ENCODE measurements at places on chromosomes 6 and 20. TPM values are rescaled to one million over a fixed set of nuclear protein-coding genes. Genes with fewer than 3 reads are reported as not detected.

DNA sequence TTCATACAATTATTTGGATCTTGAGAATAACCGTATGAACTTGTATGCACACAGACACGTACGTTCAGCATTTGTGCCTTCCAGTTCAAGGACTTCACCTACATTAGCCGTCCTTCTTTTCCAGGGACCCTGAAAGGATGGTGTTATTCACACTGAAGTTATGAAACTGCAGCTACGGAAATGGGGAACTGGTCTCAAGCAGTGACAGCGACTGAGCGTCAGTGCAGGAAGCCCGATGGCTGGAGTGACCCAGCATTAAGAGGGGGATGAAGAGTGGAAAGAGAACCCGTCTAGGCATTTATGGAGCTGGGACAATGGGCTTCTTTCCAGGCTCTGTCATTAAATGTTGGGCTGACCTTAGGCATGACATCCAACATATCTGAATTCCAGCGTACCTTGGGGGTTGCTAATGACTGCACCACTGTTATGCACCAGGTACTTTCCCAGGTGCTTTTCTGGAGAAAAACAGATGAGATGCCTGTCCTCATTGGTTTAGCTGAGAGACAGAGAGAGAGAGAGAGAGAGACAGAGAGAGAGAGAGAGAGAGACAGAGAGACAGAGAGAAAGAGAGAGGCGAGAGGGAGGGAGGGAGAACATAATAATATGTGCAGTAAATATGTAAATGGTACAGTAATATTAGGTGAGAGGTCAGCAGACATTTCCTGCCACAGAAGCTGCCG lies 204.7 kb upstream of the EXOC2 start:
- no peak overlapping the region for H3K4me3 ChIP-seq
- no peak overlapping the region for H3K27ac ChIP-seq
- H3K36me3 ChIP-seq: no peaks in the 10 kb centered on the region
- DNase-seq: no peak
- H3K4me1 ChIP-seq: no peaks in the 10 kb centered on the region
- peaks cover 2% of the 10 kb centered on the region for H3K27me3 ChIP-seq

The XKR7 gene
- total RNA-seq: not detected

The FAM162B gene
- total RNA-seq: 2.7 TPM

- no peak for DNase-seq
- no peaks in the 10 kb centered on the region for H3K36me3 ChIP-seq
- H3K4me1 ChIP-seq: no peaks in the 10 kb centered on the region
- no peak overlapping the region for H3K4me3 ChIP-seq
- no peaks in the 10 kb centered on the region for H3K27me3 ChIP-seq
Measured at GRCh38 chr20:7232796-7233195, 465.3 kb downstream of the BMP2 start.
